GM23248 (cell line): ENCODE measurements at places on chromosomes 12 and 14.

GRCh38 chr12:25496098-25496587 is 56.9 kb downstream of the LMNTD1 start:
- DNase-seq = peak; percentile 75

DNA sequence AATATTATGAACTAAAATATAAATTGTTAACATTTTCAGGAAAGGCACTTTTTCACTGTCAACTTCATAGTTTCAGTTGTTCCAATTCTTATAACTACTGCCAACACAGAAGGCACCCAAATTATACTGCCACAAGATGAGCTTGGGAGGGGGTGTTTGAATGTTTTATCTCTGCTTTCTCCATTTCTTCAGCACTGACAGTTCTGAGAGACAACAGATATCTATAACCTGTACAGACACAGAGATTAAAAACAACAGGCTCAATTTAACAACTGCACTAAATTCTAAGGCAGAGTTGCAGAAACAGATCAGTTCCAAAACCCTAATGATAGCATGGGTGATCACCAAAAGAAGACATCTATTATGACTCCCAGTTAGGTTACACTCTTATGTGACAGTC is 12.8 kb downstream of the SCAF11 start:
- no peak for DNase-seq

GRCh38 chr14:75201087-75201486 is 24.7 kb upstream of the TMED10 start:
- DNase-seq = no peak

DNA sequence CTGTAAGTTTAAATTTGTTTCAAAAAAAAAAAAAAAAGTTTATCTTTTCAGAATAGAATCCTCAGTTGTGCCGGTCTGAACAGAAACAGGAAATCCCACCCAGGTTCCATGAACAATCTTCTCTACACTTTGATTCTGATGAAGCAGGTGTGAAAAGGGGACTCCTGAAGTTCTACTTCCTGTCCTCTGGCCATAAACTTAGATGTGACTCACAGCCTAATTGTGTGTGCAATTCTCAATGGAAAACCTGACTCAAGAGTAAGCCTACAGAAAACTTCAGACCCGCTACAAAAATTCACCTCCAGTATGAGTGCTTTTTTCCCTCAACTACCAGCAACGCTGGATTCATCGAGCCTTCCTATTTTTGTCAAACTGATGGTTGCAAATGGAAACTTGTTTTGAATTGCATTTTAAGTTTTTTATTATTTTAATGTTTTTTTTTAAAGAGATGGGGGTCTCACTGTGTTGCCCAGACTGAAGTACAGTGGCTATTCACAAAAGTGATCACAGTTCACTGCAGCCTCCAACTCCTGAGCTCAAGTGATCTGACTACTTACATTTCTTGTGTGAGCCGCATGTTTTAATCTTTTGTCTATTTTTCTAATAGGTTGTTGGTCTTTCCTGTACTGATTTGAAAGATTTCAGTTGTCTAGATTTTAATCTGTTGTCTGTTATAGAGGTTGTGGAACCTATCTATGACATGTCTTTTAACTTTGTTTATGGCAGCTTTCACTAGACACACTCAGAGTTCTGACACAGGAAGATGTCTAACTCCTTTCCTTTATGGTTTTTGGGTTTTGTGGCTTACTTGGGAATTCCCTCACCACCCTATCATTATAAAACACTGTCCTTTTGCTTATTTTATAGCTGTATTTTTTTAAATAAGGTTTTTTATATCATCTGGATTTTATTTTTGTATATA is 37.6 kb downstream of the ATG14 start:
- peak; percentile 78 for DNase-seq

- peak; percentile 29 for DNase-seq
Observed at GRCh38 chr12:20339060-20339459, 29.3 kb upstream of the PDE3A start.

GRCh38 chr14:26835979-26836570 is 238.2 kb upstream of the NOVA1 start:
- DNase-seq = no peak

DNA sequence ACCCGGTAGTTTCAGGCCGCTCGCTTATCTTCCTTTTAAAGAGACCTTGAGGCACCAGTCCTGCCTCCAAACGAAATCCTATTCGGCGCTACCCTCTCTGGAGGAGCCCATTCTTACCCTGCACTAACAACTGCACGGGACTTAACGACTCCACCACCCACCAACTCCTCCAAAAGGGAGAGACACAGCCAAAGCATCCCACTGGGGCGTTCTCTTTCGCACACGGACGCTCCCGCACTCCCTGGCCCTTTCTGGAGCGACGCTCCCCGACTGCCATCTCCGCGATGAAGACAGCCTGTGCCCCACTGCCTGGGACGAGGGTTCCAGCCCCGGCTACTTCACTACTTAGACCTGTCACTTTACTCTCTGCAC is 650 bp downstream of the GALC start:
- DNase-seq = peak; percentile 66

GRCh38 chr12:20122274-20122673 is 246.1 kb upstream of the PDE3A start:
- no peak for DNase-seq

DNA sequence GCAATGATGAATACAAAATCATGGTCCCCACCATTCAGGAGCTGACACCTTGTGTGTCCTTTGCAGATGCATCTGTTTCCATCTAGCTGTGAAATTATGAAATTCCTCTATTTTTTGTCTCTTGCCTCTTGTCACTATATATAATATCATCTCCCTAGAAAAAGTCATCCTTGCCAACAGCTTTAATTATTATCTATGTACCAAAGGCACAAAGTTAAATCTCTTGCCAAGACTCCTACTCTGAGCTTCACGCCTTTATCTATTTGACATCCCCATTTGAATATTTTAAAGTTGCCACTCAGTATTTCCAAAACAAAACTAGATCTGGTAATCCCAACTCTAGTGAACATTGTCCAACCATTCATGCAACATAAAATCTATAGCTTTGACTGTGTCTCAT is 32.0 kb upstream of the PRB2 start:
- no peak for DNase-seq

DNA sequence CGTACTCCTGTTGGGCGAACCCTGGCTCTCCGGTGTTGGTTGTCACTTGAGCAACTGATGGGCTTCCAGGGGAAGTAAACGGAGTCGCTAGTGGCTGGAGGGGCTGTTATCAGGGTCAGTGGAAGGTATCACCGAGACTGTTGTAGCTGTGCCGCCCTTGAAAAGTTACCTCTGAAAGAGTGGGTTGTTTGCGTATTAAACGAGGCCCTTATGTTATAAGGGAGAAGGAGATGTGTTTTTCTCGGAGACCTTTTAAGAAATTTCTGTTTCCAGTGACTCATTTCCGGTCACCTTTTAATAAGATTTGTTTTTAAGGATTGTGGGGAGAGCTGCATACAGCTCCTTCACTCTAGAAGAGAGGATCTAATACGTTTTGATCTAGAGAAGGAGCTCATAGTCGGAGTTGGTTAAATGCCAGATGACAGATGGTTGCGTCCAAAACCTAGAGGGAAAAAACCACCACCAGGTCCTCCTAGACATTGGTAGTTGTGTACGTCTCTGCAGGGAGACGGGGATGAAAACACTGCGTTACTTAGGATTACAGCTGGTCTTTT is 750 bp upstream of the DBX2 start:
- peak; percentile 35 for DNase-seq

DNA sequence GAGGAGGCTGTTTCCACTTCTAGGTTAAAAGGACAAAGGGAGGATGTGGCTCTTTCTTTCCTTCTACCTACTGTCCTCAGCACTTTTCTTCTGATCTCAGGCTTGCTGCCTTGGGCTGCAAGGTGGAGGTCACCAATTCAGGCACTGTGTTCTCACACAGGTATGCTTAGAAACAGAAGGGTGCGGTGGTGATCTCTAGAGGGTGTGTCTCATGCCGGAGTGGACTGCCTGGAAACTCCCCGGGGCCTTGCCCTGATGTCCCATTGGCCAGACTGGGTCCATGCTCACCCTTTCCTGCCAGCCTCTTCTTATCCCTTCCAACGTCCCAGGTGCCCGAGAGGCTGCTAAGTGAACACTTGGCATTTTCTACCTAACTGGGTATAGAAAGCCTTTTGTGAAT is 1197.6 kb downstream of the AACS start:
- DNase-seq = no peak

- DNase-seq = no peak
Observed at GRCh38 chr12:1551496-1551895, 42.9 kb downstream of the FBXL14 start.

GRCh38 chr12:19963972-19964371 is 404.4 kb upstream of the PDE3A start:
- no peak for DNase-seq

- DNase-seq = no peak
Observed at GRCh38 chr12:64737539-64737938, 21.7 kb downstream of the GNS start.

DNA sequence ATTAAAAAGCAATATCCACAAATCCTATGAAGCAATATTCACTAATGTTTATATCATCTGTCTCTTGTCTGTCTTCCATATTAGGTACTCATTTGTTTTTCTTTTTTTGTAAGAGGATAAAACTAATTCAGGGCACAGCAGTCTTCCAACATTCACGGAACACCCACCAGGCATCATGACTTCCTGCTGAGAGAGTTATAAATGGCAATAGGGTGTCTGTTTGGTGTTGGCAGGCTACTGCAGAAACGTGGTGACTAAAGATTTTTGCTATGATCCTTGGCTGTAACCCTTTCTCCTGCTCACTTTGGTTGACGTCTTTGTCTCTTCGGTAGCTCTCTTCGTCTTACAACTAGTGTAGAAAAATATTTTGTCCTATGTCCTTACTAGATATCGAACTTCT is 860.6 kb upstream of the MGAT4C start:
- peak; percentile 25 for DNase-seq
